Stimulated activated CD4-positive, alpha-beta T cell treated with anti-CD3 and anti-CD28 coated beads, Interleukin-2, amount 100 ng/mL, for 24 hours (primary cell): ENCODE measurements at places on chromosomes 4 and X.

- DNase-seq, result no peak
These were observed 10.5 kb downstream of the PPAT start for GRCh38 chr4:56424697-56425514.

- DNase-seq, result no peak
These were observed 12.8 kb upstream of the SCD5 start for GRCh38 chr4:82811392-82811791.

- DNase-seq, result no peak
These were observed 147.1 kb downstream of the ZNF674 start for GRCh38 chrX:46398126-46398525.

- no peak for DNase-seq
These were observed 440.7 kb downstream of the IL15 start for GRCh38 chr4:142077048-142077447.

- DNase-seq, result no peak
These were observed 32.6 kb upstream of the S100G start for GRCh38 chrX:16617382-16617781.

GRCh38 chr4:34372815-34373214 is 1871.5 kb downstream of the ARAP2 start:
- no peak for DNase-seq

GRCh38 chr4:133759428-133759827 is 442.2 kb downstream of the PABPC4L start:
- DNase-seq, result no peak

- no peak for DNase-seq
These were observed 9.3 kb downstream of the TMEM255A start for GRCh38 chrX:120301960-120302359.
